ENCODE measurements at places on chromosomes 5 and 9.
A peak's percentile ranks its signal among the peaks of the same experiment; 100 is the strongest.

DNA sequence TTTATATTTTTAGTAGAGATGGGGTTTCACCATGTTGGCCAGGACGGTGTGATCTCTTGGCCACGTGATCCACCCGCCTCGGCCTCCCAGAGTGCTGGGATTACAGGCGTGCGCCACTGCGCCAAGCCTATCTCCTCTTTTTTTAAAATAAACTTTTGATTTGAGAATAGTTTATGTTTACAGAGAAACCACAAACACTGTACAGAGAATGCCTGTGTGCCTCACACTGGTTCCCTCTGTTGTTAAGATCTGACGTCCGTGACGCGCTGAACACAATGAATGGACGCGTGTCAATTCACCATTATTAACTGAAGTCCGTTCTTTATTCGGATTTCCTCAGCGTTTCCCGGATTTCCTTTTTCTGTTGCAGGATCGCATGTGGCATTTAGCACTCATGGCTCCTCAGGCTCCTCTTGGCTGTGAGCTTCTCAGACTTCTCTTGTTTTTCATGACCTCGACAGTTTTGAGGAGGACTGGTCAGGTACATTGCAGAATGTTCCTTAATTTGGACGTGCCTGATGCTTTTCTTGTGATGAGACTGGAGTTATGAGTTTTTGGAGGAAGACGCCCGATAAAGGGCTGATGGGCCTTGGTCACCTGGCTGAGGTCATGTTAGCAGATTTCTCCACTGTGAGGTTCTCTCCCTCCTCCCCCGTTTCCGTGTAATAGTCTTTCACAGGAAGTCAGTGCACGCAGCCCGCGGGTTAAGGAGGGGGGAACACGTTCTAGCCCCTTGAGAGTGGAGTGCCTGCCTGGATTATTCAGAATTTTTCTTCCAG lies 69.6 kb downstream of the ANKRD33B start:
- no peak for DNase-seq

- DNase-seq = peak; percentile 91
Observed at GRCh38 chr9:68584189-68585033, 43.7 kb upstream of the TMEM252 start.

DNA sequence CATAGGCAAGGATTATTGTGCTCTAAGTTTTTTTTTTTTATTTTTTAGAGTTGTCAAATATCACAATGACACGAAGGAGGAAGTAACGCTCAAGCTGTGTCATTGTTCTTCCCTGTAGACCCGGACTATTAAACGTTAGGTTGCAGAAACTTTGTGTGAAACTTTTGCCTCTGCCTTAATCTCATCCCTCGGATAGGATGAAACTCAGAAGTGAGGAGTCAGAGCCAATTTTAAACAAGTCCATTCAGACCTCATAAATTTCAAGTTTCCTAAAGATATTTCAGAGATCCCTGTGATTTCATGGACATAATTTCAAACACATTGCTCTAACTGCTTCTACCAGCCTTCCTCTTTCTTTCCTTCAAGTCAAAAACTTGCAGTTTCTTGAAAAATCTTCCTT lies 98.7 kb upstream of the C6 start:
- DNase-seq = no peak

GRCh38 chr9:99013550-99013949 lies 69.8 kb downstream of the COL15A1 start:
- no peak for DNase-seq

DNA sequence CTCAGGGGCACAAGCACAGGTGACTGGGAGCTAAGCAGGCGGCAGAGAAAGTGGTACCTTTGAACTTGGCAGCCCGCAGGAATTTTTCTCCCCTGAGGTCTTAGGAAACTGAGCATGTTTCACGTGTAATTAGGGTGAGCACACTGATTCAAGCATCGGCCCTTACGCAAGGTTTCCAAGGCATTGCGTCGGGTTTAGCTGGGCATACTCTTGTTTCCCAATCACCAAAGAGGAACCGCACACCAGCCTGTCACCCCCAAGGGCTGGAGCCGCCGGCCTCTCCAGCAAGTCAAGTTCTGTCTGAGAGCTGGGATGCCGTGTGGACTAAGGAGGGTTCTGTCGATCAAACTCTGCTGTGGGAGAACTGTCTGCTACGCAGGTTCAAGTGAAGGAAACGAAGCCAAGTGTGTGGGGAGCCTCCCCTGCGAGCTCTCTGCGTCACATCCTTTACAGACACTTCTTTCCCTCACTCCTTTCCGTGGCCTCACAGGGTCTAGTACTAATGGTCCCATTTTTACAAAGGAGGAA lies 53.0 kb downstream of the ERGIC1 start:
- DNase-seq = peak; percentile 98

GRCh38 chr5:173003360-173003759 lies 19.8 kb downstream of the ATP6V0E1 start:
- no peak for DNase-seq

- no peak for DNase-seq
Observed at GRCh38 chr9:74609671-74610405, 112.7 kb downstream of the RORB start.

GRCh38 chr5:176625966-176626875 lies 4.1 kb downstream of the SNCB start:
- DNase-seq = peak; percentile 14

DNA sequence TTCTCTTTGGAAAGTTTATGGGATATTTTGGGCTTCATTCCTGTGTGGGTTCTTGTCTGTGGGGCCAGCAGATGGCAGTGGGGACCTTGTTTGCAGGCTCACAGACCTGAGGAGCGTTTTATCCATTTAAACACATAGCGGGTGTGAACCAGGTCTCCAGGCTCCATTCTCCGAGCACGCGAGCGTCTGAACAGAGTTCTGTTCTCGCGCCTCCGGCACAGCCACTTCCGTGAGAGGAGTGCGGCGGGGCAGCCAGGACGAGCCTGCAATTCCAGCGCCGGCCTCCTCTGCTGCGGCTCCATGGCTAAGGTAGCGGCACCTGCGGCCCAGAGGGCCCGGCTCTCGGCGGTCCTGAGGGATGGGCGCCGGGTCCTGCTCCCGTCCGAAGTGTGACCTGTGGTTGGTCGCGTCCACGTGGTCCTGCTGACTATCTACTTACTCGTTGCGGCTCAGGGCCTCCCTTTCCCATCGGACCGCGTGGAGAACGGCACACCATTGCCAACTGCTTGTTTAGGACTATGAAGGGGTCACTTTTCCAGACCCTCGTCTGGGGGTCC lies 7.3 kb downstream of the NRARP start:
- DNase-seq = peak; percentile 49

- DNase-seq = peak; percentile 34
Observed at GRCh38 chr5:167964529-167964928, 326.9 kb upstream of the WWC1 start.

GRCh38 chr9:113798062-113799030 lies 77.8 kb upstream of the ZNF618 start:
- DNase-seq = peak; percentile 32

DNA sequence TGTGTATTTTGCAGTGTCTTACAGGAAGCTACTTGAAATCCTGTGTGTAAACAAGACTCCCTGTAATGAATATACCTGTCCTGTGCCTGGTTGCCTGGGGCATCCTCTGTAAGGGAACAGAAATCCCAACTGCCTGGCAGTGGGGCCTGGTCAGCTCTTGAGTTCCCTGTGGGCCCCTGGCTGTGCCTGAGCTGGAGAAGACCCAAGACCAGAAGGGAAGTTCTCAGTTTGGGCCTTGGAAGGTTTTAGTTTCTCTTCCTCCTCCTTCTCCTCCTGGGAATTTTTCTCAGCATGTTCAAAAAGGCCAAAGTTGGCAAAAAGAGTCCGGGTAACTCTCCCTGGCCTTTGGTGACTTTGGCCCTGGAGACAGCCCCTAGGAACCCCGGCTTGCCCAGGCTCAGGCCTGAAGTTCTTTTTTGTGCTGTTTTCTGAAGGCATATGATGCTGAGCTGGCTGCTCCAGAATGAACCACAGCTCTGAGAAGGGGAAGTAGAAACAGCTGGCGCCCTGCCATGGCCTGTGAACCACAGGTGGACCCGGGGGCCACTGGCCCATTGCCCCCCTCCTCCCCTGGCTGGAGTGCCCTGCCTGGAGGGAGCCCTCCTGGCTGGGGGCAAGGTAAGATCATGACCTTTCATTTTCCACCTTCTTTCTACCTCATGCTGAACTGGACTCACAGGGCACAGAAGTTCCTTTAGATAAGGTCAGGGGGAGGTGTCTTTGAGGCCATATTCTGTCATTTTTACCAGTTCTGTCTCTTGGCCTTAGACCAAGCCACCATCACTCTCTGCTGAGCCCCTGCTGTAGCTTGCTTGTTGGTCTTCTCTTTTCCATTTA lies 5.8 kb downstream of the TMEM268 start:
- DNase-seq = no peak

- peak; percentile 57 for DNase-seq
Observed at GRCh38 chr5:160398806-160399205, 1.0 kb downstream of the FAM200C start.

GRCh38 chr5:57303985-57304384 lies 130.1 kb downstream of the GPBP1 start:
- DNase-seq = no peak

GRCh38 chr5:136296846-136297245 lies 68.5 kb downstream of the TRPC7 start:
- DNase-seq = no peak

GRCh38 chr9:8736805-8737204 lies 937.2 kb upstream of the DMAC1 start:
- DNase-seq = no peak

GRCh38 chr5:42001673-42002072 lies 76.6 kb downstream of the FBXO4 start:
- DNase-seq = no peak

GRCh38 chr5:153543288-153543687 lies 52.8 kb downstream of the GRIA1 start:
- no peak for DNase-seq

DNA sequence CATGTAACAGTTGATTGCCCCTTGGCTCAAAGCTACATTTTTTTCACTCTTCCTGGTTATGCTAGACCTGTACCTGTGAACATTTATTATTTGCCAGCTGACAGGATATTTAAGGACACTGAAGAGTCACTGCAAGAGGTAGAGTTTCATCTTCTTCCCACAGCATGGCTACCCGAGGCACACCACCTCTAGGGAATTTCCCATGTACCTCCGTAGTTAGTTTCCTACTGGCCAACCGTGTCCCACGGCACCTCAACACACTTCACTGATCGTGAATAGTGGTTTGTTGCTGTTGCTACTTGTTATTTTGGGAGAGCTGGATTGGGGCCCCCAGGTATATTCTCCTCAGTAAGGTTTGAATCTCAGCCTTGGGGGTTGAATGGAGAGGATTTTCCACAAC lies 648.6 kb downstream of the SEMA5A start:
- DNase-seq = no peak

DNA sequence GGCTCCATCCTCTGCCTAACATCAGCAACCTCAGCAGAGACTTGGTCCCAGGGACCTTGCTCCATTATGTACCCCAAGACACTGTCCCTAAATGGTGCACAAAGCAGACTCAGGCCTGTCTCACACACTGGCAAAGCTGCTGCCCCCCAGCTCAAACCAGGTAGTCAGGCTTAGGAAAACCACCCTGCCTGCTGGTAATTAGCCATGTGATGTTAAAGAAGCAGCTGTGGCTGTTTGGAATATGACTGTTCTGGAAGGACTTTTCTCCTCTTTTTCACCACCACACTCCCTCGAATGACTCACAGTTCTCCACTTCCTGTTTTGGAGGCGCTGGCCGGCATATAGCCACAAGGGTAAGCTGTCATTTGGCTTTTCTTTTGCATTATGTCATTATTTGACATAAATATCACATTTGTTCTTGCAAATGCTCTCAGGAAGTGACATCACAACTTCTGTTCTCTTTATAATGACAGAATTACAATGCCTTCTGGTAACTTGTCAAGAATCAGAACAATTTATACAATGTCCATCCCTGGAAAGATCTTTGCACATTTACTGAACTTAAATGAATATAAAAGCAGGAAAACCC lies 113.9 kb downstream of the SUSD1 start:
- peak; percentile 98 for DNase-seq

DNA sequence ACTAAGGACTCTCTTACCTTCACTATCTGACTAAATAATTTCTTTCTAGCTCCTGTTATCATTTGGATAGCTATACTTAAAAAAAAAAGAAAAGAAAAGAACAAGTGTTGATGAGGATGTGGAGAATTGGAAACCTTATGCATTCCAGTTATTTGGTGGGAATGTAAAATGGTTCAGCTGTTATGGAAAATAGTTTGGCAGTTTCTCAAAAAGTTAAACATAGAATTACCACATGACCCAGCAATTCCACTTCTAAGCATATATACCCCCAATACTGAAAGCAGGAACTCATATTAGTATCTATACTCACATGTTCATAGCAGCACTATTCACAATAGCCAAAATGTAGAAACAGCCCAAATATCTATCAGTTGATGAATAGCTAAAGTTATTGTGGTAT lies 61.1 kb downstream of the GNA14 start:
- no peak for DNase-seq

DNA sequence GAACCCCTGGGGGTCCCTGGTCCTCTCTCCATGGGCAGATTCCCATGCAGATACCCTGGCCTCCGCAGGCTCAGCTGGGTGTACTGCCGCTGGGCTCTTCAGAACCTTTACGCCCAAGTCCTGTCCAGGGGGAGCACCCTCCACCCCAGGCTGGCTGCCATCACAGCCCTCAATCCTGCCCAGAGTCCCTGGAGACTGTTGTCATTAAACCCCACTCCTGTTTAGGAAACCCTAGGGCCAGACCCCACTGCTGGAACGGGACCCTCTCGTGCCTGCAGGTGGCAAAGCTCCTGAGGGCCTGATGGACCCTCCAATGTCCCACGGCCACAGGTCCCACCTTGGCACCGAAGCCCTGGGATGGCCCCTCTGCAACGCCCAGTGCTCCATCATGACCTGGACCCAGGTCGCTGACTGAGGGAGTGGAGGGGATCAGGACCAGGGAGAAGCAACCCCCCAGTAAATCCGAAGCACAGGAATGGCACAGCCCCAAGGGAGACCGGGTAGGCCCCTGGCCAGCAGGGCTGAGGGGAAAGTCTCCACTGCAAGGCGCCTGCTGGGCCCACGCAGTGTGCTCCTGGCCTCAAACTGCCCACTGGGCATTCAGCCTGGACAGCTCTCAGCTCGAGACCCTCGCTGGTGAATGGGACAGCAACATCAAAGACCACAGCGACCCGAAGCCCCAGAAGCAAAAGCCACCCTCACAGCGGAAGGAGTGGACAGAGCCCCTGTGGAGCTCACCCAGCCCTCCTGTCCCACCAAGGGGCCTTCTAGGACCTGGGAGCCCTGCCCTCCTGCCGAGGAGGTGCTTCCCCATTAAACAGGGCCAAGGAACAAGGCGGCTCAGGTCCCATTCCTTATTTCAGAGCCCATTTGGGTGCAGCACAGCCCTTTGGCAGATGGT lies 8.3 kb downstream of the ZDHHC11B start:
- DNase-seq = no peak
